ENCODE measurements at places on chromosomes 11 and 22.

- peak; percentile 29 for DNase-seq
These were observed 2.9 kb upstream of the KIRREL3 start for GRCh38 chr11:127003260-127003981.

GRCh38 chr22:39454385-39454871, 2.4 kb upstream of the MGAT3 start:
- DNase-seq = no peak

DNA sequence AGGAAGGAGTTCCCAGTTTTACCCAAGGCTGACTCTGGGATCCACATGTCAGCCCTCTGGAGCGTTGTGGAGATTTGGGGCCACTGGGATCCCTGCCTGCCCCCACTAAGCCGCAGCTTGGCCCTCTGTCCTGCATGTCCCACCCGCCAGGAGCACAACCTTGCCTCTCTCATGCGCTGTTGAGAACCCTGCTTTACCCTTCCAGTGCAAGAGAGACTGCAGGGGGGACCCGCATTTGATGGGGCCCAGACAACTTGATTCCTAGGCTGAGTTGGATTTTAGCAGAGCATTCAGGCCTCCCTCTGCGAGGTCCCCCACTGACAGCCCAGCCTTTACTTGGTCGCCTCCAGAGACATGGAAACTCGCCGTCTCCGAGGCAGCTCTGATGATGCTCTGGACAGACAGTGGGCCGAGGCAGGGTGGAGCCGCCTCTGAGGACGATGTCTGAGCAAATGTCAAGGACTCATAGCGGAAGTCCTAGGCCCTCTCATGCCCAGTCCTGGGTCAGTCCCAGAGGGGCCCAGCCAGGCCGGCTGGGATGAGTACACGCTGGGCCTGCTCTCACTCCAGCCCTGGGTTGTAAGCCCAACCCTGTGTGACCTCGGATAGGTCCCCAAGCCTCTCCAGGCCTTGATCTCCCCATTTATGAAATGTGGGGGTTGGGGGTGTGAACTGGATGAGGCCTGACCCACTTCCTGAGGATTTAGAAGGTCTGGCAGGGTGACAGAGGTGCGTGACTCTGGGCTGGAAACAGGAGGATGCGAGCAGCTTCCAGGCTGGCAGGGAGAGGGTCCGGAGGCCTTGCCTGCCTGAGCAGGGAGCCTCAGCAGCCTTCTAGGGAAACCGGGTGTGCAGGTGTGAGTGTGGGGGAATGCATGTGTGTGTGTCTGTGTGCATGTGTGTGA, 630 bp downstream of the CD5 start:
- DNase-seq = no peak

GRCh38 chr11:116958246-116958645, 120.8 kb upstream of the APOA1 start:
- no peak for DNase-seq

GRCh38 chr22:48714231-48714630, 1113.4 kb downstream of the BRD1 start:
- DNase-seq = no peak

- peak; percentile 13 for DNase-seq
These were observed 1.5 kb downstream of the ROBO4 start for GRCh38 chr11:124896071-124896750.

DNA sequence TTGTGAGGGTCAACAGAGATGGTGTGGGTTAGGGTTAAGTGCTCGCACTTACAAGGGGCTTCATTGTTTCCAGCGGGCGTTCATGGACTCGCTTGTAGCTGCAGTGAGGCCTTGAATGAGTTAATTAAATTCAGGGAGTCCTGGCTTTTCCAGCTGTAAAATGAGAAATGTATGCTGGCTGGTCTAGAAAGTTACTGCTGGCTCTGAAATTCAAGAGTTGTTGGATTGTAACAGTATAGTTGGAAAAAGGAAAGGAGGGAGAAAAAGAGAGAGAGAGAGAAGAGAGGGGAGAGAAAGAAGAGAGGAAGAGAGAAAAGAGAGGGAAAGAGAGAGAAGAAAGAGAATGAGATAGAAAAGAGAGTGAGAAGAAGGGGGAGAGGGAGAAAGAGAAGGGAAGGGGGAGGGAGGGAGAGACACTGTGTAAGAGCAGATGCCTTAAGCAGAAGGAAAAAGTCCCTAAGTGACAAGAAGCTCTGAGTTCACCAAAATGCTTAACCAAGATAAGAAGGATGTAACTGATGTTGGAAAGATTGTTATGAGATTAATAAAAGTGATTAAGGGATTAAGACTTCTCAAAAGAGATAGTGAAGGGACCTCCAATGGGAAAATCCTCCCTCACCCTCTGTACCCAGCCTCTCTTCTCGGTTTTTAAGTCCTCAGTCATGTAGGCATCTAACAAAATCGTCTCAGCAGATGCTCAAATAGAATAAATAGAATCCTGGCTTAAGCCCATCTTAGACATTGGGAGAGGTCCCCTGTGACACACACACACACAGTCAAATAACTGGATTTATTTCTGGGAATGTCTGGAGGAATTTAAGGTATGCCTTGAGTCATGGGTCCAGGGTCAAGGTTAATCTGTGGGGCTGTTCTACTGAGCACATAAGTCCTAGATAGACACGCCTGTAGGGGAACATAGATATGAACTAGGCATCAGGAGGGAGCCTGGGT, 477.9 kb downstream of the MIAT start:
- no peak for DNase-seq

- no peak for DNase-seq
These were observed 52.4 kb upstream of the LMO2 start for GRCh38 chr11:33944345-33944692.

- DNase-seq = no peak
These were observed 15.8 kb downstream of the UPB1 start for GRCh38 chr22:24510637-24511625.

GRCh38 chr11:32024948-32025347, 65.9 kb upstream of the RCN1 start:
- DNase-seq = no peak

GRCh38 chr11:9703280-9703679, 39.4 kb downstream of the SWAP70 start:
- no peak for DNase-seq

DNA sequence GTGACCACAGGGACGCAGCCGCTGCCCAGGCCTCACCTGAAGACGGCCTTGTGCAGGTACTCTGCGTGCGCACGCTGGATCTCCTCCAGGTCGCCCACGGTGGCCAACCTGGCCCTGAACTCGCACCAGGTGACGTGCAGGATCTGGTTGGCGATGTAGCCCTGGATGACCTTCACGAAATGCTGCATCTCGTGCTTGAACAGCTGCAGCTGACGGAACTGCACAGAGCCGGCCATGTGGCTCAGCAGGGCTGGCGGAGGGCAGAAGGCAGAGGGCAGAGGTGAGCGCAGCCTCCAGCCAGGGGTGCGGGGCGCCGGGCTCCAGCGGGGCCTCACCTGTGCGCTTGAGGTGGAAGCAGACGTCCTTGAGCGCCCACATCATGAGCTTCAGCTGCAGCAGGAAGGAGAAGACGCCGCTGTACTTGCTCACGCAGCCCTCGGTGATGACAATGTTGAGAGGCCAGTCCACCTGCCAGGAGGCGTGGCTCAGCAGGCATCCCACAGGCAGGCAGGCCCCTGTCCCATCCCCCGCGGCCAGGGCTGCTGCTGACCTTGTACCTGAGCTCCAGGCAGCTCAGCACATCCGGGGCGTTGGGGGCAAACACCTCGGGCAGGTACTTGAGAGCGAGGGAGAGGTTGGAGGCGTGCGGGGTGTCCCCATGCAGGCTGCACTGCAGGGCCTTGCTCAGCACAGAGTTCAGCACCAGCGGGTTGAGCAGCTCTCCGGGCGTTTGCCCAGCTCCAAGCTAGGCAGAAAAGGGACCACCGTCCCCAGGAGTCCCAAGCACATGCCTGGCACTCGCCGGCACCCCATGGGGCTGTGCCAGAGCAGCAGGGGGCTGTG, 17.6 kb downstream of the SELENOO start:
- no peak for DNase-seq

- no peak for DNase-seq
These were observed 109.3 kb downstream of the ARL14EP start for GRCh38 chr11:30432178-30432577.
